ENCODE measurements at places on chromosomes 2 and 18.

GRCh38 chr2:64846177-64846576, 143.0 kb upstream of the SLC1A4 start:
- no peak for DNase-seq

DNA sequence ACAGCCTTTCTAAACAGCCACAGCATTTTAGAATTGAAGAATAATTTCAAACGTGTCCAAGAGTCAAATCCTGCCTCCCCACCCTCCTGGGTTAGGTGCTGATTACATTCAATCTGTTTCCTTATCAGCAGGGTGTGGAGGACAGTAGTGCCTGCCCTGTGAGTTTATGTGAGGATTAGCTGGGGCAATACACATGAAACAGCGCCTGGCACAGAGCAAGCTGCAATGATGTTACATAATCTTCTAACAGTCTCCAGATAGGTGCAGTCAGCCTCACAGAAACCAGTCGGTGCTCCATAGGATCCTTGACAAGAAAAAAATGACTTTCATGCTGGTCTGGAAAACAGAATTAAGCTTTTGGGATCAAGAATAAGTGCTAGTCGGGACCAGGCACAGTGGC, 91.7 kb upstream of the ITGA6 start:
- DNase-seq: no peak

DNA sequence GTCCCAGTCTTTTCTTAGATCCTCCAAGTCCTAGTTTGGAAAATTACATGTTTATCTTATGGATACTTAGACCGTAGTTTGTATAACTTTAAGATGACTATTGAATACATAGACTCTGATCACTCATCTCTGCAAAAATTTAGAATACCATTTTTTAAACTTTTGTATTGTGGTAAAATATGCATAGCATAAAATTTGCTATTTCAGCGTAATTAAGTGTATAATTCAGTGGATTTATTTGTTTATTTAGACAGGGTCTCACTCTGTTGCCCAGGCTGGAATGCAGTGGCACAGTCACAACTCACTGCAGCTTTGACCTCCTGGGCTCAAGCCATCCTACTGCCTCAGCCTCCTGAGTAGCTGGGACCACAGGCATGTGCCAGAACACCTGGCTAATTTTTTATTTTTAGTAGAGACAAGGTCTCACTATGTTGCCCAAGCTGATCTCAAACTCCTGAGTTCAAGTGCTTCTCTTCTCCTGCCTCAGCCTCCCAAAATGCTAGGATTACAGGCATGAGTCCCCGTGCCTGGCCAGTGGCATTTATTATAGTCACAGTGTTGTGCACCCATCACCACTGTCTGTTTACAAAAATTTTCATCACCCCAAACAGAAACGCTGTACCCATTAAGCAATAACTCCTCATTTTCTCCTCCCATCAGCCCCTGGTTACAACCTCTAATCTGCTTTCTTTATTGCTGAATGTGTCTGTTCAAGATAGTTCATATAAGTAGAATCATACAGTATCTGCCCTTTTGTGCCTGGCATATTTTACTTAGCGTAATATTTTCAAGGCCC, 90.0 kb downstream of the MAP3K20 start:
- no peak for DNase-seq

- DNase-seq: no peak
These were observed 146.9 kb upstream of the TPO start for GRCh38 chr2:1266351-1266750.

DNA sequence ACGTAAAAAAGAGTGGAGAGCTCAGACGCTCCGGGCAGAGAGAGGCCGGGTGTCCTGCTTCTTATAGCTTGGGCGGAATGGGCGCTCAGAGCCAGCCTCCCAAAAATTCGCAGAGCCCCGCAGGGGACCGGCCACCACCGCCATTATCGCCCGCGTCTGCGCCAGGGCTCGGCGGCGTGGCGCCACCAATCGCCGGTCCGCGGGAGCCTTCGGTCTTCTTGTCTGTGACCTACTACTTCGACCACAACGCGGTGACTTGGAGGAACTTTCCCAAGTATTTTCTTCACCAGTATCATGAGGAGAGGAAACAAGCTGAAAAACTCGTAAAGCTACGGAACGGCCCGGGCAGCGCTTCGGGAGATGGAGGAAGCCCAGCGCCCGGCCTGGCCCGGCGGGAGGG, 1138.1 kb upstream of the CHAC2 start:
- DNase-seq: no peak

DNA sequence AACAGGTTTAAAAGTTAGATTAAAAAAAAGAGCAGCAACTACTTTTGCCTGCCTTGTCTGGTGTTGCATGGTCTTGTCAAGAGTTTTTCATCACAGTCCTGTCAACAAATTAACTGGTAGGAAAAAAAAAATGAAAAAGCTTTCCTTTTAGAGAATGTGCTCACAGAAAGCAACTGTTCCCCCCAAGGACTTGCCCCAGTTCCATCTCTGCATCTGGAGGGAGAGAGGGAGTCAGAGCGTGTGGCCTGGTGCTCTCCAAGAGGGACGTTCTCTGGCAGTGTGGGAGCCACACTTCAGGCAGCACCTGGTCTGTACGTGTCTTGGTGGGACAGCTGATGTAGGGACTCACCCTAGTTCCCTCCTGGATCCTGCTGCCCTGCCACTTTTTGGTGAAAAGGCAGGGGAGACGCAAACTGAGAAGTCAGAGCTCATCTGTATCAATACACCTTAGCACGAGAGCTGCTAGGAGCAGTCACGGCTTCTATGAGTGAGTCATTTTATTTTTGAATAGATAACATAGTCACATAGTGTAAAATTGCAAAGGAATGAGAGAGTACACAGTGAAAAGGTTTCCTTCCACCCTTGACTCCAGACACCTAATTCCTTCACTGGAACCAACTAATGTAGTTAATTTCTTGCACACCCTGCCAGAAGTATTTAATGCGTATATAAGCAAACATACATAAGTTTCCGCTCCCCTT, 172.5 kb upstream of the MGAT5 start:
- no peak for DNase-seq

- DNase-seq: no peak
These were observed 282.7 kb downstream of the EPHA4 start for GRCh38 chr2:221289389-221289788.

- no peak for DNase-seq
These were observed 4.3 kb downstream of the SEPTIN10 start for GRCh38 chr2:109609352-109610024.

DNA sequence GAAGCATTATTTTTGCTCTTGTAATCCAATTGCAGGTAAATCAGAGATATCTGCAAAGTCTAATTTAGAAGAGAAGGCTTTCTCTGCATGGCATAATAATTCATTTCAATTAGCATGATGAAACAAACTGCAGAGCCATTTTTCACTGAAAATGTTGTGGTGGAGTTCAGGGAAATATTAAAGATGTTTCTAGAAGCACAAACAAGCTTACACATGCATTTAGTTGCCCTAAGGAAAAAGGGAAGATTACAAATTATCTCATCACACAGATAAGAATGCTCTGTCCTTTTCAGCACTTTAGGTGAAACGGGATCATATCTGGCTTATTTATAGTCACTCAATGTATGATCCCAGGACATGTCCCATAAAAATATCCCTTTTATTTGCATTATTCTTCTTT, 252.1 kb upstream of the TANK start:
- no peak for DNase-seq

GRCh38 chr2:241777686-241778627, 1.3 kb downstream of the GAL3ST2 start:
- no peak for DNase-seq

DNA sequence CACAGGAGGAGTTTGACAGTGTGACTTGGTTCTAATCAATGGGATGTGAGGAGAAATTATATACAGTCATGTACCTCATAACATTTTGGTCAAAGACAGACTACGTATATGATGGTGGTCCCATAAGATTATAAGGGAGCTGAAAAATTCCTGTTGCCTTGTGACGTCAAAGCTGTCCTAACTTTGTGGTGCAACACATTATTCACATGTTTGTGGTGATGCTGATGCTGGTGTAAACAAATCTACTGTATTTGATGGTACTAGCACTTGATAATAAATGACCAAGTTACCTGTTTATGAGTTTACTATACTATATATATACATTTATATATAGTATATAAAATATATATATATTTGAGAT, 29.1 kb upstream of the TGIF1 start:
- no peak for DNase-seq

DNA sequence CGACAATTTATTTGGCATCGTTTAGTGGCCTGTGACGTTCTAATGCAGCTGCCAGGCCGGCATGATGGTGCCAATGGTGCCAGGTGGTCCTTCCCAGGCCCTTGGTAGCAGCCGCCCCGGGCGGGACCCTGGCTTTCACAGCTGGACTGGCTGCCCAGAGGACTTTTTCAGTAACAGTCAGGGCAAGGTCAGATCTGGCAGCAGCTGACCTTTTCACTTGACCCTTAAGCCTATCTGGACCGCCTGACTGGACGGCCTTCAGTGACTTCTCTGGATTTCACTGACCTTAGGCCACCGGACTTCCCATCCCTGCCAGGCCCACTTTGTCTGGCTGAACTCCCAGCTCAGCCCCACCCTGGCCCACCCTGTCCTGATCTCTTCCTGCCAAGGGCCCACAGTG, 15.9 kb downstream of the TRIB2 start:
- DNase-seq: no peak

- no peak for DNase-seq
These were observed 215.7 kb downstream of the TMEM182 start for GRCh38 chr2:102977426-102978090.

DNA sequence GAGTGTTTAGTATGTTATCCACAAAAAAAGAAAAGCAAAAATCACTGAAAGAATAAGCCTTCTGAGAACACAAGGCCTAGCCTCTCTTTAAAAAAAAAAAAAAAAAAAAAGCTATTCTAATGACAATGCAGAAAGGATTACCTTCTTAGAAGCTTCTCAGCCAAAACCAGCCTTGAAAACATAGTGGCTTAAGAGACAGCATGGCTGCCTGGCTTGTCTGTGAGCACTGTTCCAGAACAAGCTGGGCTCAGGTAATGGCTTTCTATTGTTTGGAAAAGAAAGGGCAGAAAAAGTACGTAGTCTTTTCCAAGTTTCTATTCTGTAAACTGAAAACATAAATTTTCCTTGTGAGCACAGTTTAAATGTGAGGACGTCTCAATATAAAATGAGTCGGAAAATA, 119.5 kb downstream of the MAP3K20 start:
- DNase-seq: no peak

DNA sequence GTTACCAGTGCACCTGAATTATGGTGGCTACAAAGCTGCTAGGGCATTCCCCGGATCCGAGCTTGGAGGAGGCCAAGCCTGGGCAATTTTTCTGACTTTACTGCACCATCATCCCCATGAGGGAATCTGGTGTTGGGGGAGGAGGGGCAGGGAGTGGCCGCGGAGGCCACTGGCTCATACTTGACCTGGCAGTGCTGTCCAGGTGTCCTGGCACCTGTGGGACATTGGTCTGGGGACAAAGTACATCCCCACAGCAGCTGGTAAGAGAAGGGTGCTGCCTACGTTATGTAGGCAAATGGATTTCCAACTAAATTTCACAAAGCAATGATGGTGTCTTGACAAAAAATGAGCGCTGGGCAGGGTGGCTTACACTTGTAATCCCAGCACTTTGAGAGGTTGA, 48.3 kb downstream of the KLHL29 start:
- no peak for DNase-seq

- DNase-seq: no peak
These were observed 35.0 kb downstream of the NRP2 start for GRCh38 chr2:205717175-205717846.

DNA sequence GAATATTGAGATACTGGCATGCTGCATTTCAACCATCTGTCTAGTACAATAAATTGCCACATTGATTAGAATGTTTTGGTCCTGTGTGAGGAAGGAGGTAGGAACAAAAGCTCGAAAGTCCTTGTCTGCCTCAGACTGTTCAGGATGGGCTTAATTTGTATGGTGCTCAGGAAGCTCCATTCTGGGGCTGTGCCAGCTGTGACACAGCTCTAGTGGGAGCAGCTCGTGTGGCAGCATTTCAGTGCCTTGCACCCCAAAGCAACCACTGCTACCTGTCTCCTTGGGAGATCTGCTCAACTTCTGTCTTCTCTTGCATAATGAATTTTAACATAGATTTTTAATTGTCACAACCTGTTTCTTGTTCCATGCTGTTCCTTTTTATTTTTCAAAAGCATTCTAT, 144.4 kb upstream of the THUMPD2 start:
- no peak for DNase-seq

DNA sequence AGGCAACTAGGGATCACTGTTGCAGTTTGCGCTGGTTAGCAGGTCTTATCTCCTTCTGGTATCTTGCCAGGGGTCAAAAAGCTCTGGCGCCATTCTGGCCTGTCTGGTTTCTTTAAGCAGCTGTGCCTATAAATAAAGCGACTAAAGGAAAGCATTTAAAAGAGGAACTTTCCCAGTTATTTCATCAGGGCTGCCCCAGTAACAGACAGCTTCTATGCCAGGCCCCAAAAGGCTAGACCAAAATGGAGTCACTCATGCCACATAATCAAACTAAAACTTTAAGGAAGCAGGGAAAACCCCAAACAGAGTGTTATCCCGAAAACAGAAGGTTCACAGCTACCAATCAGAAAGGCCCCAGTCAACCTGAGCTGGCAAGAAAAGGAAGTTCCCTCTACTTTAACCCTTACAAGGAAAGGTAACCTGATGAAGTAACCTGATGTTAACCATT, 41.2 kb upstream of the HNRNPA3 start:
- DNase-seq: no peak

GRCh38 chr2:225999692-226000091, 600.2 kb downstream of the NYAP2 start:
- DNase-seq: no peak

DNA sequence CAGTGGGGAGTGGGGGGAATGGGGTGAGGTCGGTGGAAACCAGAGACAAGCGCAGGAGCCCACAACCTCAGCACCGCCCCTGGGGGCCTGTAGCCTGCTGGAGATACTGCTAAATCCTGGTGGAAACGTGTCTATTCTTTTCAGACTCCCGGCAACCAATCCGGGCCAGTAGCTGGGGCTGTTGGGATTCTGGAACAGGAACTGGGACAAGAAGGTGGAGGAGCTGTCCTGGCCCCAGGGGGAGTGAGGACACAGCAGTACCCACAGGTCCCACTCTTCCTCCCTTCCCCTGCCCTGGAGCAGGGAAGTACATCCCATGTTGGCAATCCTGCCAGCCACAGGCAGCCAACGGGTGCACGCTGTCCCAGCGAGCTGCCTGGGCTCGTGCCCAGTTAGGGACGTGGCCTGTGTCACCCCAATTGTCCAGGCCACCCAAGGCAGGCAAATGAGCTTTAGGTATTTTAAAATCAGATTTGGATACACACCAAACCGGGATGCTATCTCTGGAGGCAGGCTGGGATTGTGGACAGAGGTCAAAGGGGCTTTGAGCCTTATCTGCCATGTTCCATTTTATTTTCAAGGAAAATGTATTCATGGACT, 51.8 kb downstream of the HS1BP3 start:
- DNase-seq: no peak

GRCh38 chr18:23401400-23402347, 51.4 kb upstream of the RIOK3 start:
- DNase-seq: no peak

- no peak for DNase-seq
These were observed 625 bp downstream of the LYPD6 start for GRCh38 chr2:149331023-149331400.

DNA sequence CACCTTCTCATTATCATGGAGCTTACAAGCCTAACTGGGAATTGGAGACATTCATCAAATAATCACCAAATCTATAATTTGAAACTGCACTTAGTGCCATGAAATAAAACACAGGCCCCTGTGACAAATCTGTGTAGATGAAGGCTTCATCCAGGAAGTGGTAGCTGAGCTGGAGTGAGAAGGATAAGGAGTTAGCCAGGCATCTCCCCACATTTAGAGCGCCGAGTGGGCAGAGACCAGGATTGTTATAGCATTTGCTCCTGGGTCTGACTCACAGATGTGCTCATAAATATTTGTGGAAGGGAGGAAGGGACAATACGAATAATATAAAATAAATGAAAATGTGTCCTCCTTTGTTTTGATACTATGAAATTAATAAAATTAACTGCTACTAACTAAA, 2.5 kb upstream of the MAT2A start:
- DNase-seq: no peak

Data from stimulated activated CD4-positive, alpha-beta T cell treated with anti-CD3 and anti-CD28 coated beads, Interleukin-4, amount 100 ng/mL, for 4 hours (primary cell).